ENCODE measurements at places on chromosomes 1 and 21.

DNA sequence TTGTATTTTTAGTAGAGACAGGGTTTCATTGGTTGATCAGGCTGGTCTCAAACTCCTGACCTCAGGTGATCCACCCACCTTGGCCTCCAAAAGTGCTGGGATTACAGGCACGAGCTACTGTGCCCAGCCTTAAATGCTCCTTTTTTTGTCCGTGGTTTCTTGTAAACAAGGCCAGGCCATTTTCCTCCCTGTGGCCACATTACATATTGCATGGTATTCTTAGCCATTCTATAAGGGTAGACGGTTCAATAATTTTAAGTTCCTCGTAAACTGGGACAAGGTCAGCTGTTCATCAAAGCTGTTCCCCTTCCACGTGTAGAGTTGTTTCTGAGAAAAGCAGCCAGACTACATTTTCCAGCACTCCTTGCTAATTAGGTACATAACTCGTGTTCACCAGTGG lies 10.3 kb upstream of the LUZP1 start:
- DNase-seq = peak; percentile 18

DNA sequence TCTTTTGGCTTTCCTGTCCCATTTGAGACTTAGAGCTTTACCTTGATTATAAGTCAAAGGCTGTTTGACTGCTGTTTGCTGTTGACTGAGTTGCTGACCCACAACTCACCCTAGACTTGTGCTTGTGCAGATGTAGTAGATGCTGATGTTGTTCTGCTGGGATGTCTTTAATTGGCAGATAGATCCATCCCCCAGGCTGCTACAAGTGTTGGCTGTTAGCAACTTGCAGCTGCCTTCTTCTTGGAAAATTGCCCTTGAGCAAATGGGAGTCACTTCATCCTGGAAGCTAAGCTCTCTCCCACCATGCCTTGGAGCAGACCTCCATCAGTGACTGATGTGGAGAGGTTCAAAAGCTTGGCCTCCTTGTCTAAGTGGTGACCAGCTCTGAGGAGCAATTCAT lies 139.3 kb upstream of the KIAA0040 start:
- no peak for DNase-seq

DNA sequence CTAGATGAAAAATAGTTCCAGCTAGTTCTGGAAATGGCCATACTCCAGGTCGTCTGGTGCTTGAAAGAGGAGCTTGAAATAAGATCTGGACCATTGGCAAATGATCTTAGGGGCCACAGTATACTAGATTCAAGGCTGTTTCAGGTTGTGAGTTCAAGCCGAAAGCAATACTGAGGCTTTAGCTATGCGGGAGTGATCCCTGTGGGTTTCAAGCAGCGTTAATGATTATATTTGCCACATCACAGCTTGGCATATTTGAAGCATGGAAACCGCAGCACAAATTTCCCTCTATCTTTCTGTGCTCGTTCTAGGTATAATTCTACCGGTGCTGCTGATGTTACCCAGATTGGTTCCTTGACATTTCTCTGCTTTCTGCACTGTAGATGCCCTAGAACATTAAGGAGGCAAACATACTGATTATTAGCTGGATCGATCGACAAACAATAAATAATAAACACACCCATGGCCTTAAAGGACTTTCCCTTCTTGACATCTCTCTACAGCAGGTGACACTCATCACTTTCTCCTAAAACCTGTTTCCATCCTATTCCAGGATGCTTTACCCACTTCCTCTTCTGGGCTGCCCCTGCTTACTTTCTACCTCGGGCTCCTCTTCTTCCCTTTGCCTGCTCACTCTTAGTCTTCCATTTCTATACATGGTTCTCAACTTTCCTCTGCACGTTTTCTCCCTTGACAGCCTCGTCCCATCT lies 40.6 kb upstream of the LYST start:
- no peak for DNase-seq

- DNase-seq = no peak
Observed at GRCh38 chr1:74271503-74271902, 36.3 kb downstream of the TNNI3K start.

DNA sequence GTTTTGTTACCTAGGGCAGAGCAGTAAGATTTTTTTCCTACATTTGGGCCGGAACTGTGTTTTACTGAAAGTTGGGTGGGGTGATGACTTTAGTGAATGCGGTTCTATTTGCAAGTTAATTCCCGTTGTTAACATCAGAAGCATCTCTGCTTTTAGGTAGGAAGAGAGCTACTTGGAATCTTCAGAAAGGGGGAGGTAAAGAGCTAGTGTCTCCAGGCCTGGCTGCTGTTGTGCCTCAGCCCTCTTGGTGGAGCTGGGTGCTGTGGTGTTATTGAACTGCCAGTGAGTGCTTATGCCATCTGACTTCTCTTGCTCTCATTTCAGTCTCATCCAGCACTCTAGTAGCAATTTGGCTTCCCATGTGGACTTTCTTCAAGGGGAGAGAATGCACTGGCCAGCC lies 3.4 kb downstream of the KDM4A start:
- no peak for DNase-seq

DNA sequence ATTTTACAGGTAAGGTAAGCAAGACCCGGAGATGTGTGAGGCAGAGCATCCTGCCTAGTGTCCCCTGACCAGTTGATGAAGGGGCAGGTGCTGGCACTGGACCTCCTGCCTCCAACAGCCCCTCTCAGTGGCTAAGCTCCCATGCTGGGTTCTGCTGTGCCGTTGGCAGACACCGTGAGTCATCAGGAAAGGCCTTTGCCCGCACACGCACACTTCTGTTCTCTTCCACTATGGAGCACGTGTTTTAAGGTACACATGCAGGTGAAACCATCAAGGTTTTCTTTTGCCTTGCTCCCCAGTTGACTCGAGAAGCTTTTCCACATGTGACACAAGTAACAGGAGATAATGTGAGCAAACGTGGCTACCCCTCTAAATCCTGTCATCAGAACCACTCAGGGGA lies 207.9 kb downstream of the RRAGC start:
- DNase-seq = no peak

DNA sequence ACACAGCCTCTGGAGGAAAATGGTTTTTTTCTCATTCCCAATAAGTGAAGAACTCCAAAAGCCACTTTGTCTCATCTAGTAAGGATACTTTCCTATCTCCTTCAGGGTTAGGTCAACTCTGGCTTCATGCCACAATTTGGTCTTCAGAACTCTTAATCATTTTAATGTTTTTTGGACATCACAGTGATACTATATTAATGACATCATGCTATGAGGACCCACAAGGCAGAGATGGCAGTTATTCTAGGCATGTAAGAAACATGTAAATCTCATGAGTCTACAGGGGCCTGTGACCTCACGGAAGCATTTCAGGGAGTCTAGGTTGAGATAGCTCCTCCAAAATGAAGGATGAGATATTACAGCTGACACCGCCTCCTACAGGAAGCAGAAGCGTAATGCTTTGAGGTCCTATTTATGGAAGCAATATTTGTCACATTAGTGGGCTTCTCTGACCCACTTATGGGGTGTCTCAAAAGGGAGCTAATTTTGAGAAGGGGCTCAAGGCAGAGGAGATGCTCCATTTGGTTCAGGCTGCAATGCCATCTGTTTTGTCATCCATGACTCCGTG lies 5.0 kb upstream of the GPR137B start:
- no peak for DNase-seq

DNA sequence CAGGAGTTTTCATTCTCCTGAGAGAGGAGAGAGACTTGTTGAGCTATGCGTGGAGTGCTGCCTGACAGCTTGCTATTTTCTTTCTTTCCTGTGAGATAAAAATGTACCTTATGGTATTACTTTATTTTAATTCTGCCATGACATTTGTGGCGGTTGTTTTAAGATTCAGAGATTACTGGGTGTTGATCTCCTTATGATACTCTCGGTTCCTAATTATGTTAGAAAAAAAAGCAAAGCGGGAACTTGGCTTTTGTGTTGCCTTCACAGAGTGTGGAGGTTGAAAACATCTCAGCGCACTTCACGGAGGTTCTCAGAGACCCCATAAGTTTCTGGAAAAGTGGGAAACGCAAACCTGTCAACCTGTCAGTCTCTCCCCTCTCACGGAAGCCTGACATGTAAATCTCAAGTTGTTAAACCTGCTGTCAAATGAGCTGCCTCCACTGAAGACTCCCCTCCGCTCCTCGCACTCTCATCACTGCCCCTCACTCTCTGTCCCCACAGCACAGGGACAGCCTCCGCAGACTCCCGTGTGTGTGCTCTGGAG lies 405.6 kb downstream of the KIF26B start:
- DNase-seq = no peak

DNA sequence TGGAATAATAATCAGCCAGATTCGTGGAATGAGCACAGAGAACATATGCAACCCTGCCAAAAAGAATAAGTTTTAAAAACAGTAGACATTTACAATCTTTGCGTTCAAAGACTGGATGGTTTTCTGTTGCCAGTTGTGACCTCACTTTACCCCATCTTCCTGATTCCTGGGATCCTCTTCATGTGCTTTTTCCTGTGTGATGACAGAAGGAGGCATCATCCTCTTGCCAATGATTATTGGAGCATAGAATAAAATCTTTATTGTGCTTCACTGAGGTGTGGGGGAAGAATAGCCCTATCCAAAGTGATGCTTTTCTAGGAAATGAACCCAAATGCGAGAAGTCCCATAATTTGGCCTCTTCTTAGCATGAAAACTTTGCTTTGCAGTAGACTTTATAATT lies 15.0 kb upstream of the BARHL2 start:
- no peak for DNase-seq

All from CD4-positive, alpha-beta T cell treated with Interleukin-17A for 1 hour (primary cell).